Spinal cord (tissue), 10 donors: ENCODE measurements at places on chromosomes 16 and 17. TPM values are rescaled to one million over a fixed set of nuclear protein-coding genes. Genes with fewer than 3 reads are reported as not detected.

GRCh38 chr16:54135361-54136275 is 151.0 kb downstream of the IRX3 start:
- no peak for DNase-seq

DNA sequence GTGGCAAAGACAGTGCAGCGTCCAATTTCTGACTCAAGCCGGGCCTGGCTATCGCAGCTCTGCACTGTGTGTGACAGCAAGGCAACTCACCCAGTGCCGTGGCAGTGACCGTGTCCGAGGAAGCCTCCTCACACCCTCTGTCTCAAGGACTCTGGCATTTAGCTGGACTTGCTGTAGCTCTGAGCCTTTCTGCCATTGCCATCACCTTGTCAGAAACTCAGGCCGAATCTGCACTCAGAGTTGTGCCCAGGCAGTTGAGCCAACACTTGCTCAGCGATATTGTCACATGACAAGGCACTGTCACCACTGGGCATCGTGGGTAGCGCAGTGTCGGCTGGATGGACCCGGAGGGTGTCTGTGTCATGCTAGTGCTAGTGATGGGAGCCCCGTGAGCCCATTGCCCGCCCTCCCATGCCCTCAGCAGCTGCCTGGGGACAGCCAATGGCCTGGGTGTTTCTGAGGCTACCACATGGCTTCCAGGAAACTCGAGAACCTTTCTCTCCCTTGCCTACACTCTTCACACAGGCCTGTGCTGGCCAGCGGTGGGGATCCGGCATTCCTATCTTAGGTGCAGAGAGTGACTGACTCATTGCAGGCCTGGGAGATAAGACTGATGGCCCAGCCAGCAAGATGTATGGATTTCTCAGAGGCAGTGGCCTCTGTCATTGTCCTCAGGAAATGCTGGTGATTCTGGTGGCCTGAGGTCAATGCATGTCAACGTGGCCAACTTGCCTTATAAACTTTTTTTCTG is 22.1 kb upstream of the STH start:
- DNase-seq: no peak

GRCh38 chr17:82810644-82811430 is 29.0 kb downstream of the ZNF750 start:
- DNase-seq: no peak

DNA sequence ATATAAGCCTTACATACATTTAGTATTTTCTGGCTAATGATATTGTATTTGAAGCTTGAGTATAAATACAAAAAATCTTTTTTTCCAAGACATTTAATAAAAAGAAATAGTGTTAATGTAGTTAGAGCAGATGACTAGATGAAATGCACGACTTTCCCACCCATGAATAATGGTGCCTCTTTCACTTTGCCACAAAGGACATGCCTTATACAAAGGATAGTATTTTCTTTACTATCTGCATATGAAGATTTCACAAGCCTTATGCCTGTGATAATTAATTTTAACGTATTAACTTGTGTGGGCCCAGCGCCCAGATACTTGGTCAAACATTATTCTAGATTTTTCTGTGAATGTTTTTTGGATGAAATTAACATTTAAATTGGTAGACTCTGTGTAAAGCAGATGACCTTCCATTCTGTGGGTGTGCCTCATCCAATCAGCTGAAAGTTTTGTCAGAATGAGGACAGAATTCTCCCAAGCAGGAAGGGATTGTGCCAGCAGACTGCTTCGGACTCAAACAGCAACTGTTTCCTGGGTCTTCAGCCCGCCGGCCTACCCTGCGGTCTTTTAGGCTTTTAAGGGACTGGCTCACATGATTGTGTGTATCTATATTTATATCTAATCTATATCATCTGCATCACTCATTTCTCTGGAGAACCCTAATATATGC is 115.4 kb downstream of the USP22 start:
- DNase-seq: no peak

- no peak for DNase-seq
Measured at GRCh38 chr17:30203471-30203981, 32.0 kb downstream of the SLC6A4 start.

SLC2A4 gene
- 0.48 TPM for polyA plus RNA-seq

PRR35 gene
- polyA plus RNA-seq: not detected
